CD8-positive, alpha-beta memory T cell (primary cell): ENCODE measurements at places on chromosomes 5 and 9. TPM values are rescaled to one million over a fixed set of nuclear protein-coding genes. Genes with fewer than 3 reads are reported as not detected.

GRCh38 chr5:62424763-62425162 is 12.2 kb downstream of the IPO11 start:
- no peaks in the 10 kb centered on the region for H3K36me3 ChIP-seq
- DNase-seq, result no peak
- H3K4me1 ChIP-seq, result peaks cover 5% of the 10 kb centered on the region

TSSK1B gene
- not detected for total RNA-seq

SMIM15 gene
- total RNA-seq, result 91.6 TPM

DNA sequence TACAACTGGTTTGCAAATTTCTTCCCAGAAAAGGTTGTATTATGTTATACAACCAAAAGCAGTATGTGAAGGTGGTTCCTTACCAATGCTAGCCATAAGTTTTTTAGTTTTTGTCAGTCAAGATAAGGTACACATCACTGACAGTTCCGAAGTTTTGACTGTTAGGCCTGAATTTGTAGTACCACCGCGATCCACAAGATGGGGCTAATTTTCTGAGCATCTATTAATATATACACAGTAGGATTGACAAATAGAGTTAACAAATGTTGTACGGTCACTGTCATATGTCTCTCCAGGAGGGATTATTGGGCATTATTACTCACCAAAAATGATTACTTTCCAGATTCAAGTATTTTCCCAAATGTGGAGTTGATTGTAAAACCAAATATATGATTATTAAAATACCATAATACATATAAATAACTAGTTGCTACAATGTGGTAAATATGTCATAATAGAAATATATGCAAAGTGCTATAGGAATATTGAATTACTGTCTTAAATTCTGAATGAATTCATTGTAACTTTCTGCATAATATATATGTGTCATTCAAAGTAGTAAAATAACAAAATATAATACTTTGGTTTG is 28.4 kb upstream of the LRRC19 start:
- no peaks in the 10 kb centered on the region for H3K4me1 ChIP-seq
- no peaks in the 10 kb centered on the region for H3K27me3 ChIP-seq
- DNase-seq, result peak; percentile 6
- H3K36me3 ChIP-seq, result no peaks in the 10 kb centered on the region

GRCh38 chr9:125763394-125763801 is 16.2 kb downstream of the PBX3 start:
- no peaks in the 10 kb centered on the region for H3K36me3 ChIP-seq
- no peaks in the 10 kb centered on the region for H3K27me3 ChIP-seq
- no peak overlapping the region for H3K4me3 ChIP-seq
- DNase-seq, result no peak
- no peaks in the 10 kb centered on the region for H3K4me1 ChIP-seq
- H3K27ac ChIP-seq, result no peak overlapping the region

GRCh38 chr5:147369742-147370374 is 135.0 kb downstream of the STK32A start:
- H3K27ac ChIP-seq, result no peak overlapping the region
- H3K27me3 ChIP-seq, result no peaks in the 10 kb centered on the region
- H3K4me1 ChIP-seq, result no peaks in the 10 kb centered on the region
- H3K4me3 ChIP-seq, result no peak overlapping the region
- H3K36me3 ChIP-seq, result no peaks in the 10 kb centered on the region

C5orf58 gene
- not detected for total RNA-seq

DNA sequence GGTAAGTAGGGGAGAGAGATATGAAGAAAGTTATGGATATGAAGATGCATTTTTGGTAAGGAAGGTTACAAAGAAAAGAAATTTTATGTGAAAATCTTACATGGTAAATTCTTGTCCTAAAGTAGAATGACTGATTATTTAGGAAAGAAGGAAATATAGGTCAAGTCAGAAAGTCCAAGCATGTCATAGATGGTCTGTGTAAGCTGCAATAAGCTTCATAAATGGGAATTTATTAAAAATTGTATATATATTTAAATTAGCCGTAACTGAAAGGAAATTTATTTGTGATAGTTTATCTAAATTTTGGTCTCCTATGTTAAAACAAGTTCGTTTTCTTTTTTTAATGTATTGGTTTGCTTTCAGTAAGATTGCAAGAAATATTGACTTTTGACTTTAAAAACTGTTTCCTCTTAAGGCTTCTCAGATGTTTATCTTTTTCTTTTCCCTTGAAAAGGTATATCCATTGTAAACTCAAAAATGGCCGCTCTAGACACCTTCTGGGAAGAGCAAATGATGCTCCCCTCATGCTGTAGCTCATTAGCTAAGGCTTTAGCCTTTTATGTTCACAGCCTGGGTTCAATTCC is 46.8 kb upstream of the HAPLN1 start:
- no peaks in the 10 kb centered on the region for H3K4me1 ChIP-seq
- H3K27me3 ChIP-seq, result no peaks in the 10 kb centered on the region
- H3K36me3 ChIP-seq, result no peaks in the 10 kb centered on the region
- no peak overlapping the region for H3K27ac ChIP-seq
- no peak overlapping the region for H3K4me3 ChIP-seq
